ENCODE measurements at places on chromosomes 13 and 19. TPM values are rescaled to one million over a fixed set of nuclear protein-coding genes. Genes with fewer than 3 reads are reported as not detected.

FUT1 gene
- total RNA-seq: 0.11 TPM

TEX26 gene
- not detected for total RNA-seq

ZNF69 gene
- total RNA-seq: not detected

DEDD2 gene
- total RNA-seq: 59.2 TPM

RDH8 gene
- 0.24 TPM for total RNA-seq

ZNF699 gene
- 2.2 TPM for total RNA-seq

C19orf81 gene
- total RNA-seq: 7.6 TPM
